ENCODE measurements at places on chromosomes 4 and X. TPM values are rescaled to one million over a fixed set of nuclear protein-coding genes. Genes with fewer than 3 reads are reported as not detected.

Gene TMA16
- 41.6 TPM for polyA plus RNA-seq

Gene SLC6A14
- 0.17 TPM for polyA plus RNA-seq

GRCh38 chr4:76120199-76120598 lies 28.0 kb downstream of the NUP54 start:
- no peak for DNase-seq

- no peak for DNase-seq
These were observed 63.7 kb downstream of the ADAMTS3 start for GRCh38 chr4:72505314-72505744.

Gene LUZP4
- not detected for polyA plus RNA-seq

DNA sequence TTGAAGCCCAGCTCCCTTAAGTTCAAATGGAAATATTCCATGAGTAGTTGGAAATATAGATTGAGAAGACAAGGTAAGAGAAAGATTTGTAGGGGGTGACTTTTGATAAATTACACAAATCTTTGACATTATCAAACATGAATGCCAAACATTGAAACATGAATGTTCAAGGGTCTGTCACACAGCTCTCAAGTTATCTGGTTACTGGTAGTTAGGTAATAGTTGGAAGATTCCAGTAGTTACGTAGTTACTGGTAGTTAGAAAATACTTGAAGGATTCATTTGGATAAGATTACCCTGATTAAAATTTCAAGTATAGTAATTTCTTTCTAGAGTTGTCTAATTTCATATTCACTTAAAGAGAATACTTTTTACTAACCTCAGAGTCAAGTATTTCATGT lies 20.7 kb downstream of the KIAA0232 start:
- DNase-seq = no peak

DNA sequence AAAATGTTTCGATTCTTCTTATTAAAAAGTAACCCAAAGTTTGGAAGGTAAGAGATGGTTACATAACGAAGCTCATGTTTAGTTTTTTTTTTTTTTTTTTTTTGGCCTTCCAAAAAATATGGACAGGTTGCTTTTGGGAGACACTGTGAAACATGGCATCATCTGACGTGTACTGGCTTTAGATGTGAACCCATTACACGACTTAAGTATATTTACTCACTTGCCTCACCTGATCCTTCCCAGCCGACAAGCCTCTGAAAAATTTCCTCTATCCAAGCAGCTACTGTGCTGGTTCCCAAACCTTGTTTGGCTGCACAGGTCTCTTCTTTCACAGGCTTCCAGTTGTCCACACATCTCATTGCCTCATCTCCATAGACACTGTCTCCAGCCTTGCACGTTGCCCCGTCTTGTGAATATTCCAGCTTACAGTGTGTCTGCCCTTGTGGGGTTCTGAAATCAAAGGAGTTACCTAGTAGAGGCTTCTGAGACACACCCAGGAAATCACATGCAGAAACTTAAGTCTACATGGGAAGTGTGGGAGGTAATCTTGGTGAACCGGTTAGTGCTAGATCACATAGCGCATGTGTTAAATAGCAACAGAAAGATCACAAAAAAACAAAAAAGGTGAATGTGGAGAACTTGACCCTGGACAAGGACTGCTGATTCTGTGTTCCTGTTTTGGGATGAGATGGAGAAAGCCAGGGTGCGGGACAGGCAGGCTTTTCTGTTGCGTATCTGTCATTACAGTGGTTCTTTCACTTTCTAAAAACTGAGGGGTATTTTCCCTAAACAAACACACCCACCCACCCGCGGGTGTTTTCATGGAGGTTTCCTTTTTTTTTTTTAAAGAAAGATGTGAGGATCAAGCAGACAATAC lies 328.6 kb downstream of the ARHGAP10 start:
- DNase-seq = no peak

DNA sequence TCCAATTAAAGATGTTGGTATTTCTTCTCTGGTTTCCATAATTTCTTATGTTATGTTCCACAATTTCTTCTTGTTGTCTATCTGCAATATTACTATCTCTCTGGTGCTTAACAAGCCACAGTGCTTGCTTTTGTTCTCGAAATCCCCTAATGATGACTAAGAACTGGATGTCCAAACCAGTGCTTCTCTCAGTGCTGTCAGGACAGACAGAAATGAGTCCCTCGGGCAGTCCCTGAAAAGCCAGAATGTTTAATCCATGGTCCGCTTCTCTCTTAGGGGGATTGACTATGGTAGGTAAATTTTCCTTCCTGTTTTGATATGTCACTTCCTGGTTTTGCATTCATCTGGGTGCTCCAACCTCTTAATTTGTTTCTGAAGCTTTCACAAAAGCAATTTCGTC lies 321.6 kb upstream of the PCDH10 start:
- no peak for DNase-seq

Gene REELD1
- polyA plus RNA-seq = 0.22 TPM

DNA sequence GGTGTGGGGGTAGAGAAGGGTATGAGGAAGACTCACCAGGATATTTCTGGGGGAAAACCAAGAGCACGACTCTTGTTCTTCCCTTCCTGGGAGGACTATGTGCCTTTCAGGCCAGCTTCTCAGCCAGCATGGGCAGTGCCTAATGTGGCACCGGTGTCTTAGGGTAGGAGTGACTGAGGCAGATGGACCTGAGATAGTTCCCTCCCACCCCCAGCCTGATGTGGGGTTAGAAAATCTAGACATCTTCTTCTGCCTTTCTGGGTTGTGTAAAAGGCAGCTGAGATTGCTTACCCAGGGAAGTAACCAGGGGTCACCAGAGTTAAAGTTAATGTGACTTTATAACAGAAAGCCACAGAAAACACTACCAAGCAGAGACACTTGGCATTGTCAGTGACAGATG lies 127.3 kb downstream of the TMA16 start:
- no peak for DNase-seq

DNA sequence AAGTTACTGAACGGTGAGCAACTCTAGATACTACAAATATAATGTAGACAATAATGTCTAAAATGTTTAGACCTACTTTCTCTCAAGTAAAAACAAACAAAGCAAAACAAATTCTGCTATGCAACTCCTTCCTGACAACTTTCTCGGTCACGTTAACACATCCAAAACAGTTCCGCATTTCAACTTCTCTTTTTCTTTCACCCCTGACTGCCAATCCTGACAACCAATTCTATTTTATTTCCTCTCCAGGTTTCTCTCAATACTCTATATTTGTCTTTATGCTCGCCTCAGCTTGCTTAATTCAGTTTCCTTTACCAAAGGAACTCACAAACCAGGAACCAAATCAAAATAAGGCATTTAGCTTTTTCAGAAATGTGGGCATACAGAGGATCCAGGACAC lies 513.0 kb downstream of the FSTL5 start:
- DNase-seq = no peak

DNA sequence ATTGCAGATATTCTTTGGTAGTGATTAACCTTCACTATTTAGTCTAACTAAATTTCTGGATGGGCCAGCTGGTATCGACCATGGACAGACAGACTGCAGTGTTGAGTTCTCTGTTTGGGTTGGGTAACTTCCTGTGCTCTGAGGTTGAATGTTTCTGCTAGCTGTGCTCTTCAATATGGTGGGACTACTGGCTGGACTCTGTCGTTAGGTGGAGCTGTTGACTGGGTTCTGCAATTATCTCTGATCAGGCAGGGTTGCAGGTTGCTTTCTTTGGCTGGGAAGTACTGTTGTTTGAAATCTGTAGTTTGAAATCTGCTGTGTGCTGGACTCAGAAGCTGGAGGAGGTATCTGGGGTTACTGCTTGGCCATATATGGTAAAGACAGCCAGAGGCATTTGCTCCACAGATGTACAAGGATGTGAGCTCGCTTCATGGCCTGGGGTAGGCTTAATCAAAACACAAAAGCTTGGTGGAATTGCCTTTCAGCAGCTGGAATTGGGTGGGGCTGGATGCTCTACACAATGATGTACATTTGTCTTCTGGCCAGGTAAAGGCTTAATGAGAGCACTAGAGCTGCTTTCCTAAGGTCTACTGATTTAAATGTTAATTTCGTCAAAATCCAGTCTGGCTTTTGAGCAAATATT lies 1472.0 kb downstream of the FAM133A start:
- no peak for DNase-seq

Gene COL4A6
- polyA plus RNA-seq = 14.2 TPM

DNA sequence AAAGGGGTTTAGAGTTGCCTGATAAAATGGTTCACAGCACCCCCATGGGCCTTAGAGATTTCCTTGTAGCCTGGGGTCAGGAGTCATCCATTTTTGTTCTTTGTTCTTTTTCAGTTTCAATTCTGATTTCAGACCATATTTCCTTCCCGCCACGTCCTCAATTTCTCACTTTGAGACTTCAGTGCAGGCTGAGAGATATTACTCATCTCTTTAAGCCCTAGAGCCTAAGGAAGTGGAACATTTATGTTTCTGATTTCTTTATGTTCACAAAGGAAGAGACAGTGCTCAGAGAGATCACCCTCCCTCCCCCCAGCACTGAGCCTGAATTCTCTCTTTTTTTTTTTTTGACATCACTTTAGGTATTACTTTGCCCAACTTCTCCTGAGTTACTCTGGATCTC lies 56.3 kb downstream of the MSN start:
- DNase-seq = no peak

DNA sequence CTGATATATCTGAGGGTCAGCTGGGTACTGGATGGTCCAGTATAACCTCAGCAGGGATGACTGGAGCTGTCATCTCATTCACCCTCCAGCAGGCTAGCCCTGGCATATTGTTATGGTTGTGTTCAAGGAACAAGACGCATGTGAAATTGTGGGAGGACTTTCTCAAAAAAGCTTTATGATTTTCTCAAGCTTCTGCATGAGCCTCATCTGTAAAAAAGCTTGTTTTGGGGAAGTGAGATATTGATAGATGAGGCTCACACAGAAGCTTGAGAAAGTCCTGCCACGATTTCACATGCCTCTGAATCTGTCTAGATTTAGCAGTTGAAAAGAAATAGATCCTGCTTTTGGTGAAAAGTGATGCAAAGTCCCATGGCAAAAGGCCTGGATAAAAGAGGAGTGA lies 93.4 kb downstream of the SPCS3 start:
- DNase-seq = no peak

GRCh38 chrX:26409636-26410035 lies 193.7 kb downstream of the MAGEB5 start:
- no peak for DNase-seq

GRCh38 chr4:37639551-37640285 lies 46.5 kb downstream of the RELL1 start:
- no peak for DNase-seq

- no peak for DNase-seq
These were observed 23.3 kb upstream of the LEF1 start for GRCh38 chr4:108192056-108192455.

DNA sequence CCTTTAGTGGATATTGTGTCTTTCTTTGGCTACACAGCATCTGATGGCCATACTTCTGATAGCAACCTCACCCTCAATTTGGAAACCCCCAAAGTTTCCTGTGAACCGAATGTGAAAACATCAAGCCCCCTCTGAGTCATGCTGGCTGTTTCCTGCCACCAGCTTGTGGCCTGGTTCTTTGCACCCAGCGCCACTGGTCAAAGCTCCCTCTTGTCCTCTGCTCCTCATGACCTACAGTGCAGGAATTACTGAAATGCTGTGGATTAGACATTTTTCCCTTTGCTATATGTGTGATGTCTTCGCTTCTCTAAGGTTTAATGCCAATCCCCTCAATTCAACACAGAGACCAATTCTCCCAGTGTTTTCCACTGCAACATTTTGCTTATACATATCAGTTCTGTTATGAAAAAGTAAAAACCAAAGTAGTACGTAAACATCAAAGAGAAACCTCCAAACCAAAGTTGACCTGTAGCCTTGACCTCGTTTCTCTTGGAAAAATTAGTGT lies 224.0 kb upstream of the TENM3 start:
- no peak for DNase-seq

- DNase-seq = no peak
These were observed 217.2 kb upstream of the ARSJ start for GRCh38 chr4:114196606-114197005.

- DNase-seq = no peak
These were observed 34.7 kb upstream of the NYX start for GRCh38 chrX:41412261-41413081.

DNA sequence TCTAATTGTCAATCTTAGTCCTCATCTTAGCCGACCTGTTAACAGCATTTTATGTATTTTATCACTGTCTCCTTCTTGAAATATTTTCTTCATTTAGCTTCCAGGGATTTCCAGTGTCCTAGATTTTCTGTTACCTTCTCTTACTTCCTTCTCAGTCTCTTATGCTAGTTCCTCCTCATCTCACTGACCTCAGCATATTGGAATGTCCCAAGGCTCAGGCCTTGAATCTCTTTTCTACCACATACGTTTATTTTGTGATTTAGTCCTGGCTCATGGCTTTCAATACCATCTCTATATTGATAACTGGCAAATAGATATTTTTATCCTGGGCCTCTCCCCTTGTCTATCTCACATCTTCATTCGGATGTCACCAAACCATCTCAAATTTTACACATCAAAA lies 61.1 kb downstream of the IQCM start:
- no peak for DNase-seq

DNA sequence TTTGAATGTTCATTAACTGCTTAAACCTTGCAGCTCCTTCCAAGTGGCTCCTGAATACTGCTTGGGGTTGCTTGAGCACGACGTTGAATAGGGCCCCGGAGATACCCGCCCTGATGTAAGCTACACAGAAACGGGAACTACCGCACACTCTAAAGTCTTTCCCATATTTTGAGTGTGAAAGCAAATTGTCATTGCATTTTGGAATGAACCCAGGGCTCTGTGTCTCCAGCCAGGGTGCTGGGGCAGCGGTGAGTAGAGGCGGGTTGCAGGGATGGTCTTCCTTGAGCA lies 59.4 kb upstream of the HELT start:
- no peak for DNase-seq

GRCh38 chr4:140809676-140810075 lies 53.5 kb upstream of the TBC1D9 start:
- DNase-seq = no peak

Gene IL13RA1
- polyA plus RNA-seq = 54.5 TPM

Gene SMIM31
- 0.21 TPM for polyA plus RNA-seq

Gene NKAP
- polyA plus RNA-seq = 15.0 TPM

- DNase-seq = no peak
These were observed 16.7 kb downstream of the ATP1B4 start for GRCh38 chrX:120378570-120378969.

Gene P2RY4
- polyA plus RNA-seq = 0.12 TPM

GRCh38 chrX:47482065-47482511 lies 934 bp downstream of the ZNF41 start:
- DNase-seq = no peak

Gene PLP1
- polyA plus RNA-seq = 5.0 TPM

GRCh38 chr4:60588556-60588955 lies 611.6 kb upstream of the ADGRL3 start:
- no peak for DNase-seq

DNA sequence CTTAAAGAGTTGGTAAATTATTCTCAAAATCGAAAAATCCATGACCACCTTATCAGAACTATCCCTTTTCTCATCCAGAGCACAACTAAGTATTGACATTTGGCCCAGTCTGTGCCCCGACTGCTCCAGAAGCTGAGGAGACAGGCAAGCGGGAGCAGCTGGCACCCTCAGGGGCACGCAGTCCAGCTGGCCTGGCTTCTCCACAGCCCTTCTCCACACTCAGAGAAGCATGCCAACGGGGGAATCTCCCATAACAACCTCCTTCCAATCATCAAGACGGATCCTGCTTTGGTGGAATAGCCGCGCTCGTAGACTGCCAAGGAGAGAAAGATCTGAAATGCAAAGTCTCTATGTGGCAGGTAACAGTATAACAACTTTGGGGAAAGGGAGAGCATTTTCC lies 85.4 kb downstream of the AFAP1 start:
- DNase-seq = no peak

Gene SSX4
- polyA plus RNA-seq = not detected

- DNase-seq = no peak
These were observed 1950.0 kb upstream of the IGFBP7 start for GRCh38 chr4:59060002-59060846.
